IMR-90 (cell line): ENCODE measurements at places on chromosomes 16 and 17.

DNA sequence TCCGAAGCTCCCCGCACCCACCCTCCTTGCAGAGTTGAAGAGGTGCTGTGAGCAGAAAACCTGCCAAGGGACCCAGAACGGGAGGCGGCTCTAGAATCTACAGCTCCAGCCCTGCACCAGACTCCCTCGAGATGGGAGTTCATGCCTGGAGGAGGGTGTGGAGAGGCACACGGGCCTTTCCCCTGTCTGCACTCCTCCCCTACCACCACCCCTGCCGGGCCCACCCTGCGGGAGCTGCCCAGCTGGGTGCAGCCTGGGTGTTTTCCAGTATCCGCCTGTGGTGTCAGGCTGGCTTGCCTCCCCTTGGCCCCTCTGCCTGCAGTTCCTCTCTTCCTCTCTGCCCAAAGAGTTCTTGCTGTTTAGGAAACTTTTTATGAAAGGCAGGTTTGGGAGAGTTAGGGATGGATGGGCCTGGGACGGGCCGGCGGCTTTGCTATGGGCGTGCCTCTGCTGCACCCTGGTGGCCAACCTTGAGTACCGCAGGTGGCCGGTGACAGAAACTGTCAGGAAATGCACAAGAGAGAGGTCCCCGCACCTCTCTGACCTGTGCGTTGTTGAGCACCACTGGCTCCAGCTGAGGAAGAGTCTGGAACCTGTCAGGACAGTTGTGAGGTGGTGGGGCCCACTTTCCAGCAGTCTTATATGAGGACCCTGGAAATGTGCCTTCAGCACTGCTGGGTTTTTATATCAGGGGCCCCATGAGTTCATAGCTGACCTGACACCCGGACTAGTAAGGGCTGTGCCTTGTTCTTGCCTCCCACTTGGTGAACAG is 354.1 kb downstream of the SEC14L1 start:
- DNase-seq, result peak; percentile 68

DNA sequence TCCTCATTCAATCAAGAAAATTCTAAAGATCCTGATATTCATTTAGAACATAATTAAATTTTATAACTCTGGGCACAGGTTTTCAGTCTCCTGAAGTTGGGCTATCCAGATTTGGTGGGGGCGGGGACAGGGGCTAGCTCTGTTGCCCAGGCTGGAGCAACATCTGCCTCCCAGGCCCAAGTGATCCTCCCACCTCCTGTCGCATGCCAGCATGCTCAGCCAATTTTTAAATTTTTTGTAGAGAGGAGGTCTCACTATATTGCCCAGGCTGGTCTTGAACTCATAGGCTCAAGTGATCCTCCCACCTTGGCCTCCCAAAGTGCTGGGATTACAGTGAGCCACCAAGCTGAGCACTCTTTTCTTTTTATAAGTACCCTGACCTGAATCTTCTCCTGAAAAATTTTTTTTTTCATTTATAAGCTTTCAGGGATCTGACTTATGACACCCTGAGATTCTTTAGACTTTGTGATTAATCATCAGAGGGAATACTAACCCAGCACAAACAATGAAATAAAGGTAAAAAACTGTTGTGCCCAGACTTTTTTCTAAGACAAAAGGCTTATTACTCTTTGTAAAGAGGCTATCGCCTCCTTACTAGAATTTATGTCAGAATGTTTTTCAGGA is 62.6 kb downstream of the TUBD1 start:
- DNase-seq, result peak; percentile 63

GRCh38 chr17:72617557-72617956 is 474.9 kb downstream of the SLC39A11 start:
- DNase-seq, result no peak

DNA sequence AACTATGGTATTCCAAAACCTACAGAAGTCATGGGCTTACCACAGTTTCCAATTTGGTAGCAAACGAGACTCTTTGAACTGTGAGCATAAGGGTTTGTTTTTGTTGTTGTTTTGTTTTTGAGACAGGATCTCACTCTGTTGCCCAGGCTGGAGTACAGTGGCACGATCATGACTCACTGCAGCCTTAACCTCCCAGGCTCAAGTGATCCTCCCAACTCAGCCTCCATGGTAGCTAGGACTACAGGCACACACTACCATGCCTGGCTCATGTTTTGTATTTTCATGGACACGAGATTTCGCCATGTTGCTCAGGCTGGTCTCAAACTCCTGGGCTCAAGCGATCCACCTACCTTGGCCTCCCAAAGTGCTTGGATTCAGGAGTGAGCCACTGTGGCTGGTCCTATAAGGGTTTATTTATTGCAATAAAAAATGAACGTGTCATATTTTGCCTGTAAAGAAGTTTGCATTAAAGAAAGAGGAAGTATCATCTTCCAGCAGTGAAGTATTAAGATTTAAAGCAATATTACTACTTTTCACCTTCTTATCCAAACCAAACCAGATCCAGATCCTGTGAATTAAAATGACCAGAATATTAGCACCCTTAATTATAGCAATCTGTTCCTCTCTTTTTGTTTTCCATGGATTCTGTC is 37.2 kb downstream of the KCNJ2 start:
- DNase-seq, result no peak

GRCh38 chr16:58016840-58017446 is 8.6 kb upstream of the MMP15 start:
- DNase-seq, result no peak

DNA sequence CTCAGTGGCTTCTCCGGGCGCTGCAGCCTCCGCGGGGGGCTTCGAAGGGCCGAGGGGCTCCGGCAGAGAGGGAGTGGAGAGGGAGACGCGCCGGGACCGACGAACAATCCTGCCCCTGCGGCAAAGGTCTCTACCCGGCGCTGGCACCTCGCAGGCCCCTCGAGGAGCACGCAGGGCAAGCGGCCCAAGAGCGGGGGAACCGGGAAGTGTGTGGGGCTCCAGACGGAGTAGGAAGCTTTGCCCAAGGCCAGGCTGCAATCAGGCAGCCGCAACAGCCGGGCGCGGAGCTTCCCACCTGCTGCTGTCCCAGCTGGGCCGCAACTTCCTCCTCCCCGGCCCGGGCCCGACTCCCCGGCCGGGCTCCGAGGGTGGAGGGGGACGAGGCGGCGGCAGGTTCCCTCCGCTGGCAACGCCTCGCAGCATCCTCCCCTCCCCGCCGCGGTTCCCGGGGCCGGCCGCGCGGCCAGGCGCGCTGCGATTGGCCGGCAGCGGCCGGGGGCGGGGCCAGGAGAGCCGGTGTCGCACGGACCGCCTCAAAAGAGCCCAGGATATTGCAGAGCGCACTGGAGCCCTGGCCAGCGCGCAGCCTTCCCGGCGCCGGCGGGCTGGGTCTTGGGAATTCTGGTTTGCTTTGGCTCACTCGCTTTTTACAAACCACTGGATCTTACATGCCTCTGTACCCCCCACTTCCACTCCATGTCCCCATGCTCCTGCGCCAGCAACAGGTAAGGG is at the start of gene KCNJ2:
TSS of gene KCNJ2 (plus strand) at position 556 of the 732 bp plus-strand sequence. CDS start 5,508 bp downstream, outside the sequence.
- DNase-seq, result peak; percentile 79

DNA sequence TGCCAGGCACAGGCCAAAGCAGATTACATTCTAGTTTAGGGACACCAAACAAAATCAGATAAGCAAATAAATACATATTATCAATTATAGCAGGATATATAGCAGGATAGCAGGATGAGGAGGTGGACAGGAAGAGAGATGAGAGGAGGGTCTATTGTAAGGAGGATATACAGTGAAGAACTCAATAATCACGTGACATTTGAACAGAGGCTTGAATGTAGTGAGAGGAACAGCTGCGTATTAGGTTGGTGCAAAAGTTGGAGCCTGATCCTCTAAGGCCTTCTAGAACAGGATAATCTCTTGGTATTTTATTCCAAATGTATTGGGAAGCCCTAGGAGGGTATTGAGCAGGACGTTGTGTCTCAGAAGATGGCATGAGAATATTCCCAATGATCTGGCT is 136.7 kb downstream of the CYLD start:
- no peak for DNase-seq

- no peak for DNase-seq
Observed at GRCh38 chr17:71558901-71559300, 561.9 kb upstream of the SOX9 start.

DNA sequence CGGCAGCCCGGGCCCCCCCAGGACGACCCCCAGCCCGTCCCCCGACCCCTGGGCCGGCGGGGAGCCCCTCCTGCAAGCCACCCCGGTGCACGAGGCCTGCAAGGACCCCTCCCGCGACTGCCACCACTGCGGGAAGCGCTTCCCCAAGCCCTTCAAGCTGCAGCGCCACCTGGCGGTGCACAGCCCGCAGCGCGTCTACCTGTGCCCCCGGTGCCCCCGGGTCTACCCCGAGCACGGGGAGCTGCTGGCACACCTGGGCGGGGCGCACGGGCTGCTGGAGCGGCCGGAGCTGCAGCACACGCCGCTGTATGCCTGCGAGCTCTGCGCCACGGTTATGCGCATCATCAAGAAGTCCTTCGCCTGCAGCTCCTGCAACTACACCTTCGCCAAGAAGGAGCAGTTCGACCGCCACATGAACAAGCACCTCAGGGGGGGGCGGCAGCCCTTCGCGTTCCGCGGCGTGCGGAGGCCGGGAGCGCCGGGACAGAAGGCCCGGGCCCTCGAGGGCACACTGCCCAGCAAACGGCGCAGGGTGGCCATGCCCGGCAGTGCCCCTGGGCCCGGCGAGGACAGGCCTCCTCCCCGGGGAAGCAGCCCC is 15.6 kb upstream of the ZFPM1 start:
- peak; percentile 27 for DNase-seq

- no peak for DNase-seq
Observed at GRCh38 chr16:18003033-18003432, 333.5 kb downstream of the NPIPA8 start.
